ENCODE measurements at places on chromosomes 4 and X. TPM values are rescaled to one million over a fixed set of nuclear protein-coding genes. Genes with fewer than 3 reads are reported as not detected.

DNA sequence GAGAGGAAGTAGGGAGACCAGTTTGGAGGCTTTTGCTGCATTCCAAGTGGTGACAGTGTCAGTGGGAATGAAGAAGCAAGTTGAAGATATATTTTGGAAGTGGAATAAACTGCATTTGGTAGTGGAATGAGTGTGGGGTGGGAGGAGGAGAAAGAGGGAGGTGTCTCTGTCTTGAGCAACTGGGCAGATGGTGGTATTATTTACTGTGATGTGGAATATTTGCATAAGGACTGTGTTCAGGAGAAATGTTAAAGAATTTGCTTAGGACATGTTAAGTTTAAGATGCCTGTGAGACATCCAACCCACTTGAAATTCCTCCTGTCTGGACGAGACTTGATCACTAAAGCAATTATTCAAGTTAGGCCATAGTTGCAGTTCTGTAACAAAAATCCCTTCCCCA, 448.9 kb upstream of the AMOT start:
- no peaks in the 10 kb centered on the region for H3K36me3 ChIP-seq
- no peak overlapping the region for H3K4me3 ChIP-seq
- no peaks in the 10 kb centered on the region for H3K27me3 ChIP-seq

- no peaks in the 10 kb centered on the region for H3K36me3 ChIP-seq
- DNase-seq: no peak
- H3K27ac ChIP-seq: no peak overlapping the region
- H3K27me3 ChIP-seq: no peaks in the 10 kb centered on the region
- H3K4me1 ChIP-seq: no peaks in the 10 kb centered on the region
Observed at GRCh38 chr4:21790438-21791029, 158.0 kb downstream of the KCNIP4 start.

Gene GLRA3
- 0.12 TPM for total RNA-seq

DNA sequence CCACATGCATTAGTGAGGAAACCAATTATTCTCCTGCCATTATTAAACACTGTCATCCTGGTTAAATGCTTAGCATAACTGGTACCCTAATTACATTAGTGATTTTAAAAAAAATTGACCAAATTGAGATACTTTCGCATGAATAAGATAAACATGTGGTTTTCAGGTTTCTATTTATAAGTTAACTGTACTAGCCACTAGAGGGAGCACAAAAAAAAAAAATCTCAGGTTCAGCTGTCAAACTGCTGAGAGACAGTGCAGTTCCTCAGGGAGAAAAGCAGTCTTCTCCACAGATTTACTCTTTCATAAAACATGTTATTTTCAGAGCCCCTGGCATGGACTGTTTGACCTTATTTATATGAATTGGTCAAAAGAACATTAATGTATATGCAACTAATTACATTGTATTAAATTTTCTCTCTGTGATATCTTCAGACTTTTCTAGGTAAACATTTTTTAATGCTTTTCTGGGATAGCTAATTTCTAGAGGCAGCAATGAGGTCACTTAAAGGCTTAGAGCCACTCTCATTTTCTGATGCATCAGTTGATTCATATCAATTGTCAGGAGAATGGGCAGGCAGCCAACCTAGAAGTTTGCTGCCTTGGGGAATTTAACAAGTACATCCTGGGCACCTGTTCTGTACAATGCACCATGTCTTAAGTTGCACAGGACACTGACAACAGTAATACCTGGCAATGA, 167.5 kb downstream of the CDS1 start:
- DNase-seq: no peak
- H3K4me3 ChIP-seq: no peak overlapping the region
- peaks cover 5% of the 10 kb centered on the region for H3K27me3 ChIP-seq
- H3K36me3 ChIP-seq: no peaks in the 10 kb centered on the region

Gene DMP1
- total RNA-seq: not detected

DNA sequence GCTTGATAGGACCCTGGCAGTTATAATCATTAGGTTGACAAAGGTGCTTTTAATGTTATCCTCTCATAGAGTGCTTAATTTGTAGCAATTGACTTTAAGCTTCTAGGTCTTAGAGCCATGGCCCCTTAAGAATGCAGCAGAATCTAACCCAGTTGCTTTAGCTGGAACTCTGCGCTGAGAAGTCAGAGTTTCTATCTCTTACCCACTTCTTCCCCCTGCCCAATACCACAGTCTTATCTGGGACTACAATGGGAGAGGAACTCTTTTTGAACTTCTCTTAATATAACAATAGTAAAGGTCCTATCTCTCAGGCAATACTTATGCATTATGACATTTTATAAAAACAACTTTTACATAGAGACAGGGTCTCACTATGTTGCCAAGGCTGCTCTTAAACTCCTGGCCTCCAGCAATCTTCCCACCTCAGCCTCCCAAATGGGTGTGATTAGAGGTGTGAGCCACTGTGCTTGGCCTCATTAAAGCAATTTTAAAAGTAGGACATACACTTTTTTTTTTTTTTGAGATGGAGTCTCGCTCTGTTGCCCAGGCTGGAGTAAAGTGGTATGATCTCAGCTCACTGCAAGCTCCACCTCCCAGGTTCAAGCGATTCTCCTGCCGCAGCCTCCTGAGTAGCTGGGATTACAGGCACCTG, 1.8 kb downstream of the TLR10 start:
- peaks cover 74% of the 10 kb centered on the region for H3K4me1 ChIP-seq
- peak overlapping the region; percentile 98 for H3K27ac ChIP-seq
- peaks cover 51% of the 10 kb centered on the region for H3K36me3 ChIP-seq

GRCh38 chrX:16702700-16703599, 9.5 kb downstream of the CTPS2 start:
- no peak for DNase-seq
- H3K27ac ChIP-seq: no peak overlapping the region
- H3K36me3 ChIP-seq: peaks cover 2% of the 10 kb centered on the region

GRCh38 chrX:23964191-23964590, 56.4 kb downstream of the CXorf58 start:
- no peaks in the 10 kb centered on the region for H3K36me3 ChIP-seq
- no peak overlapping the region for H3K4me3 ChIP-seq
- no peak for DNase-seq
- no peaks in the 10 kb centered on the region for H3K4me1 ChIP-seq
- H3K27me3 ChIP-seq: no peaks in the 10 kb centered on the region
- no peak overlapping the region for H3K27ac ChIP-seq

DNA sequence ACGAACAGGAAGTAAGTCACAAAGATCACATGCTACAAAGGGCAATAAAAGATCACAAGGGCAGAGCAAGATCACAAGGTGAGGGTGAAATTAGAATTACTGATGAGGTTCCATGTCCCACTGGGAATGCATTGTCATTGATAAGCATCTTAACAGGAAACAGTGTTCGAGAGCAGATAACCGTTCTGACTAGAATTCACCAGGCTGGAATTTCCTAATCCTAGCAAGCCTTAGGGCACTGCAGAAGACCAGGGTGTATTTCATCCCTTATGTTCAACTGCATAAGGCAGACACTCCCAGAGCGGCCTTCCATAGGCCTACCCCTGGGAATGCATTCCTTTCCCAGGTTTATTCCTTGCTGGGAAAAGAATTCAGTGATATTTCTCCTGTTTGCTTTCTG, 980.6 kb upstream of the LCORL start:
- DNase-seq: no peak
- H3K27me3 ChIP-seq: no peaks in the 10 kb centered on the region
- H3K36me3 ChIP-seq: no peaks in the 10 kb centered on the region
- H3K4me1 ChIP-seq: no peaks in the 10 kb centered on the region

DNA sequence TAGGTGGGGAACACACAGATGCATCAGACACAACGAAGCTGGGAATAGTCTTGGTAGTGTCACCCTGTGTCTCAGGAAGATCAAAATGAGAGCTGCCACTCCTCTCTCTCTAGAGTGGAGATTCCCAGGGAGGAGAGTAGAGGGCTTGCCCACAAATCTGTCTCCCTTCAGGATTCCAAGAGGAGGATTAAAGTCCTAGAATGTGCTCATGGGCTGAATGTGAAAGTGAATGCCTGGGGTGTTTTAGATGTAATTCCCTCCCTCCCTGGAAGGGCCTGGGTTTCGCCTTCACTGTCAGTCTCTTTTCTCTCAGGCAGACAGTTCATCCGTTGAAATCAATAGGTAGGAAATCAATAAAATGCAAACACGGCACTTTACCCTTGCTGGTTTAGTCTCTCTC, 282.6 kb upstream of the PPARGC1A start:
- H3K36me3 ChIP-seq: no peaks in the 10 kb centered on the region
- H3K27me3 ChIP-seq: no peaks in the 10 kb centered on the region
- H3K4me1 ChIP-seq: no peaks in the 10 kb centered on the region

DNA sequence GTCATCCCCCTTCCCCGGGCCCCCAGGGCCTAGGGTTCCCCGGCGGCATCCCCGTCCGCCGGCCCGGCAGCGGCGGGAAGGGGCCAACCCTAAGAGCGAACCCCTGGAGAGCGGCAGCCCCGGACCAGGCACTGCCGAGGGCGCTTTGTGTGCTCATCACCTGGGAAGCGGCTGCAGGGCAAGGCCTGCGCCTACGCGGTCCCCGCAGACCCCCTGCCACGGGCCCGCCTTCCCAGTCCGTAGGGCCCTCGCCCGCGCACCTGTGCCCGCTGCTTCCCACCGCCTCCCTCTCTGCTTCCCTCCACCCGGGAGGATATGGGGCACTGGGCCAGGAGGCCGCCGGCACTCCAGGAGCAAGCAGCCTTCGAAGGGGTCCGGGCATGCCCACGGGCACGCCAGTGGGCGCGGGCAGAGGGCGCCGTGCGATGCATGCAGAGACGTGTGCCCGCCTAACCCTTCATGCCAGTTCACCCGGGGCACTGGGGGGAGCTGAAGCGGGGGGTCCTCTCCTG, 2.6 kb downstream of the FLNA start:
- H3K36me3 ChIP-seq: peaks cover 9% of the 10 kb centered on the region
- DNase-seq: no peak
- peak overlapping the region; percentile 66 for H3K4me3 ChIP-seq
- no peak overlapping the region for H3K27ac ChIP-seq
- H3K27me3 ChIP-seq: no peaks in the 10 kb centered on the region

Gene TSPAN7
- total RNA-seq: not detected

Gene HMX1
- not detected for total RNA-seq

DNA sequence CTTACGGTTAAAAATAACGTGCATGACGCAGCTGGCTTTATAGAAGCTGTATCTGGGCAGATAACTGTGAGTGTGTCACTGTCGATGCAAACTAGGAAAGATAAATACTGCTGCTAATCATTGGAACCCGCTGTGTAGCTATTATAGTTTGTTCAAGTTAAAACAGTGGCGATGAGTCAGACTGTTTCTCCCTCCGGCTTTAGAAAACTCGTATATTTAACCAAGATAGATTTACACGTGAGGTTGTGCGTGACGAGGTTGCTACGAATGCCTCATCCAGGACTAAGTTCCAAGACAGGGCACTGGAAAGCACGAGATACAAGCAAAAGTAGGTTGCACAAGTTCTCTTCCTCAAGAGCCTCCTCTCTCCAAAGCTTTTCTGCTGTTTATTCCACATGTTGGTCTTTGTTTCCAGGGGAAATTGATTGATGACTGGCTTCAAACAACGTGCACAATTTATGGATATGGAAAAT, 270.7 kb downstream of the FBXW7 start:
- H3K27ac ChIP-seq: no peak overlapping the region
- H3K4me3 ChIP-seq: no peak overlapping the region
- H3K36me3 ChIP-seq: no peaks in the 10 kb centered on the region
- H3K4me1 ChIP-seq: no peaks in the 10 kb centered on the region
- DNase-seq: no peak
- H3K27me3 ChIP-seq: peaks cover 7% of the 10 kb centered on the region

Gene RGN
- 0.24 TPM for total RNA-seq

Measured in activated B cell treated with CpG ODN at 0.5 μM for 24 hours (primary cell).